D721Med (cell line): ENCODE measurements at places on chromosomes 2 and 18.

DNA sequence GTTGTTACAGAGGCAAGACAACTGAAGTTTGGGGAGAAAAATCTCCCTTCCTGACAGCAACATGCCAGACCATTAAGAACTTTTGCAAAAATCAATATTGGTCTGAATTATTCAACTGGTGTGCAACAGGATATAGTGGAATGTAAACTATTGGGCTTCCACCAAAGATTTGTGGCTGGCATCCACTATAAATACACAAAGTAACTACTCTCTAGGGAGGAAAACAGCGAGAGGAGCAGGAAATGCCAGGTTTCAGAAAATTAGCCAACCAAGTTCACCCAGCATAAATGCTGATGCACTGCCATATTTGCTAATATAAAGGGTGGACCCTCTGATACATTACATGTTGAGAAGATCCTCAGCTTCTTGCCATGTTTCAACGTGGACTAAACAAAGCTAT lies 267.6 kb upstream of the LYPD1 start:
- no peak for DNase-seq

- DNase-seq, result no peak
These were observed 78.8 kb downstream of the FHOD3 start for GRCh38 chr18:36376361-36376760.

- no peak for DNase-seq
These were observed 78.4 kb downstream of the SETBP1 start for GRCh38 chr18:44758861-44759631.

GRCh38 chr2:9653485-9654271 lies 22.9 kb upstream of the YWHAQ start:
- no peak for DNase-seq

- DNase-seq, result no peak
These were observed 6.8 kb downstream of the TBR1 start for GRCh38 chr2:161422816-161423403.

DNA sequence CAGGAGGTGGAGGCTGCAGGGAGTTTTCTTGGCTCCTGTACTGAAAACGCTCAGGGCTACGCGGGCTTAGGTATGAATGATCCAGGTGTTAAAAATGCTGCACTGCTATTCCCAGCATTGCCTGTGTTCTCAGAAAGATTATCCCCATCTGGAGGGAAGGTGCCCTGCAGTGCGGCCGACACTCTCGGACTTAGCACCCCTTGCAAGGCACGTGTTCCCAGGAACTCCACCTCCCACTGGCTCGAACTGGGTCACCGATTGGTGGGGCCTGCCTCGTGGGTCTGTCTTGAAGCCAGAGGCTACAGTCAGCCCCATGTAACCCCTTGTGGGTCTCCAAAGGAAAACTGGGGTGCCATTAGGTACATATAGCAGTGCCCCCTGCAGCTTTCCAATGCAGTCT lies 25.7 kb downstream of the ANO7 start:
- no peak for DNase-seq

- DNase-seq, result no peak
These were observed 137.0 kb downstream of the BCL11A start for GRCh38 chr2:60416221-60417008.

DNA sequence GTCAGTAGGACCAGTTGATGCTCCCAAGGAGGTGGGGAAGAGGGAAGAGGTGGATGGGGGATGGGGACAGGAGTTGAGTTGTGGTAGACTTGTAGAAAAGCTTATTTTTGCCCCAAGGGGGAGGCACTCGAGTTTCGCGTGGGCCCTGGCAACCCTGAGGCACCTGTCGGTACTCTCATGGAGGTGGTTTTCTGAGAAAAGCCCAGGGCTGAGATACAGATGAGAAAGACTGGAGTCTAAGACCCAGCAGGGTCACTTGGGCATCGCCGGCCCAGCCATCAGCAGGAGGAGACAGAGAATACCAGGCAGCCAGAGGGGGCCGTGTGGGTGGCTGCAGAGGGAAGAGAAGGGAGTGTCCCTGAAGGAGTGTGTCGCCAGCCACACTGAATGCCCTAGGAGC lies 57.7 kb upstream of the HPCAL1 start:
- DNase-seq, result no peak

DNA sequence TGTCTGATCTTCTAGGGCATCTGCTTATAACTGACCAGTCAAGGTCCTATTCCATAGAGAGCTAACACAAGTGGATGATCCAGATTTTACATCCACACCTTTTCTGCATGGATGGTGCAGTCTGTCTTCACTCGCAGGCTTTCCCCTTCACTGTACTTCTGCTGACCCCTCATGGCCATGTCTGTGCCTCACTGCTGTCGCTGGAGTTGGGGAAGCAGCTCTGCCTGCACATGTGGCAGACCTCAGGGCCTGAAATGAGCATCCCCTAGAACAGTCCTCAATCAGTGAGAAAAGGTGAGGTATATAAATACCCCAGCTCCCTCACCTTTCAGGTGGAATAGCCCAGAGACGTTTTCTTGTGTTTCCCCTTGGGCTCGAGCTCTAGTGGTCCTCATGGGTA lies 233.8 kb downstream of the ANKRD36B start:
- no peak for DNase-seq

DNA sequence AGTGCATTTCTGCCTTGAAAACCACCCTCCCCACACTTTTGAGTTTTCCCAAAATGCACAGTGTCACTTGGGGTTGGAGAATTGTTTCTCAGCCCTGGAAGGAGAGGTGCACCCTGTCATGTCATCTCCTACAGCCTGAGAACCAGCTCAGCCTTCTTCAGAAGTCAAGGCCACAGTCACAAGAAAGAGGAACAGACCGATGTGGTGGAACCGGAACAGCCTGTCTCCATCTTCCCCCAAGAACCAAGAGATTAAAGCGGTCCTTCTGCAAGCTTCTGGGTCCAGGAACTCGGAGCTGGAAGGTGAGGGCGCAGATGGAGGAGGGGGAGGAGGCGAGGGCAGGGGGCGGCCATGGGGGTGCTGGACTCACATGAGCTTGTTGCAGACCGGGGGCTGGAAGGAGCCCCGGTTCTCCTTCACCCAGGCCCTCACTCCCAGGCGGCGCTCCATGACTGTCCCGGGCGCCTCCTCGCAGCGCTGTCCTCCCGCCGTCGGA lies 248 bp downstream of the HAAO start:
- DNase-seq, result no peak

DNA sequence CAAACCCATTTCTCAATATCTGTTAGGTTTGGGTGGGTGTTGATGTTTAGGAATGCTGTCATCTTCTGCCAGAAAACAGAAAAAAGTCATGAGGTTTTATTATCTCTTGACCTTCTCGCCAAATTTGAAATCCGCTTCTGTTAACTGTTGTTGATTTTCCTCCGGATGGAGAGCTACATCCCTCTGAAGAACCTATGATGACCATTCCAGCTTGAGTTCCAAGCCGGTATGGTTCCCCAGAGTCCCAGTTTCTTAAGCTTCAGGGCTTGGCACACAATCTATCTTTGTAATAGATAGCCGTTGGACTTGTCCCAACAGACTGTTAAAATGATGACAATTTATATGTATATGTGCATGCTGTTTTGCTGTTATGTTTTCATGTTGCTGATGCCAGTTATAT lies 1201.0 kb downstream of the LRP1B start:
- no peak for DNase-seq

DNA sequence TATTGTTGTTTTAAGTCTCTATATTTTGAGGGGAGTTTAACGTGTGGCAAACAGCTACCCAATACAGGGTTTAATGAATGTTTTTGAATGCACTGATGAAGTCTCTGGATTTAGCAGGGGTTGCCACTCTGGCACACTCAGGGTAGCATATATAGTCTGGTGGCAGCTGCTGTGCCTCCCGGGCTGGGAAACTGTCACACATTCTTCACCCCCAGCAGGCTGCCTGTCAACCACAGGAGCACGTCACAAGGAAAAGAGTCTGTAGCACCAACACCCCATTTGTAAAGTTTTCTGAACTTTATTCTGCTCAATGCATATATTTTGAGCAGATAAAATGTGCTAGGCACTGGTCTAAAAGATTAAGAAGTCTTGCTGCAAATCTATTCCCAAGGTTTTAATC lies 39.3 kb downstream of the NGEF start:
- no peak for DNase-seq

GRCh38 chr2:50355891-50356290 lies 676.0 kb downstream of the NRXN1 start:
- DNase-seq, result no peak
